ENCODE measurements at places on chromosomes 12 and 14.

DNA sequence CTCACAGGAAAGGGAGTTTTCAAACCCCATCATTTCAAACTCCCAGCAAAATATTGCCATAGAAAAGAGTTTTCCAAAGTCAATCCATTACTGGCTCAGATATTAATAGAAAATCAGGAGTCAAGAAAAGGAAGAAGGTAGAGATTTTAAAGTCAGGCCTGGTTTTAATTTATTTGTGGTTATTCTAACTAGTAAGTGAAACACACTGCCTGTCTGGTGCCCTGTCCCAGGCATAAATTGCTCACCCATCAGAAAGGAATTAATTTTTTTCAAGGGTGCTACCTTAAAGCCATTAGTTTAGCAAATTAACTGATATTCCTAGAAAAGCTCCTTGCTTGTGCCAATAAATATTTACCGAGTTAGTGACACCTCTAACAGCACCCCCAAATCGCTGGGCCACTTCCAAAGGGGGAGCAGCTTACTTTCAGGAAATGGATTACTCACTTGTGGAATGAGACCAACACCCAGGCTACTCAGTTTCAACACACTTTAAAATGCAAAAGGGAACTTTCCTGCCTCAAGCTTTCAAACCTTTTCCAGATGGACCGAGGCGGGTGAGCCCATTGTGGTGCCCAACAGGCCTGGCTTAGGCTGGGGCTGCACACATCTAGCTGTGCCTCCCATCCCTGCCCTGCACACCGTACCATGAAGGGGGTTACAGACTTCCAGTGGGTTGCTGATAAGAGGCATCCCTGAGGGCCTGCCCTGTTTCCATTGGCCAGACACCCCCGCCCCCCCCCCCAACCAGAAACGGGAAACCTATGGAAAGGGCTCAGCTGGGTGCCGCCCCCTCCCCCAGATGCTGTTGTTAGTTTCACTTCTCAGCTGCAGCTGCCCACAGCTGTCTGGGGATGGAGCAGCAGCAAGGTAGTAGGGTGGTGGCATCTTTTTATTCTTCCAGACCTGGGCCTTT is 117.2 kb downstream of the SAMD4A start:
- DNase-seq: no peak

DNA sequence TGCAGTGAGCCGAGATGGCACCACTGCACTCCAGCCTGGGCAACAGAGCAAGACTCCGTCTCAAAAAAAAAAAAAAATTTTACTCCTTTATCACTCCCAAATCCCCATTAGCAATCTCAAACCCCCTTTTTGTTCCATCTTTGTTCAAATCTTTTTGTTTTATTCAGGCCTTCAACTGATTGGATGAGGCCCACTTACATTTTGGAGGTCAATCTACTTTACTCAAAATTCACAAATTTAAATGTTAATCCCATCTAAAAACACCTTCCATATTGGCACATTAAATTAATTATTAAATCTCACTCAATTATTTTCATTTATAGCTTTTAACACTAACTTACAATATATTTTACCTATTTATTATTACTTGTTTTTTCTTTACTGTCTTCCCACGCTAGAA is 27.0 kb upstream of the TXNRD1 start:
- DNase-seq: no peak

DNA sequence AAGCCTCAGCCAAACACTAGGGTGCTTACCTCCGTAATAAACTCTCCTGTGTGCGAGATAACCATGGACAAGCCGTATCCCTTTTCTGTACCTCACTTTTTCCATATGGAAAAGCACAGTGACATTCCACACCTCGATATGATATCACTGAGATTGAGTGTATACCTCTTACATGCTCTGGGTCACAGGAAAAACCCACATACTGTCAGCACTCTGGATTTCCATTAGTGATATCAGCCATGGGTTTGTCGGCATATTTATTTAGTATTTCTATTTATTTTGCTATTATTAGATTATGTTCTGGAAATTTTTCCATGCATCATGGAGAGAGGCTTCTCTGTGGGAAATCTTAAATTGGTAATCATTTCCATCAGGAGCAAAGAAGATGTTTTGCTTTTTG is 28.0 kb upstream of the DAAM1 start:
- DNase-seq: no peak

- DNase-seq: no peak
Observed at GRCh38 chr12:3261782-3262359, 184.7 kb downstream of the TSPAN9 start.

GRCh38 chr12:14910090-14910915 is 24.6 kb upstream of the MGP start:
- DNase-seq: peak; percentile 44

DNA sequence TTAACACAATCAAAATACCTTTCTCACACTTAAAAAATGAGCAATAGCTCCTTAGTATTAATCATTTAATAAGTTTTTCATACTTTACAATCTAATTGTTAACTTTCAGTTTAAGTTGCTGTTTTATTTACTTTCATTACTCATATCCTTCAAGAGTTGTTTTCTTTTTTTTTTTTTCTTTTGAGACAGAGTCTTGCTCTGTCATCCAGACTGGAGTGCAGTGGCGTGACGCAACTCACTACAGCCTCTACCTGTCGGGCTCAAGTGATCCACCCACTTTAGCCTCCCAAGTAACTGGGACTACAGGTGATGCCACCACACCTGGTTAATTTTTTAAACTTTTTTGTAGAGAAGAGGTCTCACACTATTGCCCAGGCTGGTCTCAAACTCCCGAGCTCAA is 16.1 kb downstream of the ZBTB1 start:
- DNase-seq: no peak

DNA sequence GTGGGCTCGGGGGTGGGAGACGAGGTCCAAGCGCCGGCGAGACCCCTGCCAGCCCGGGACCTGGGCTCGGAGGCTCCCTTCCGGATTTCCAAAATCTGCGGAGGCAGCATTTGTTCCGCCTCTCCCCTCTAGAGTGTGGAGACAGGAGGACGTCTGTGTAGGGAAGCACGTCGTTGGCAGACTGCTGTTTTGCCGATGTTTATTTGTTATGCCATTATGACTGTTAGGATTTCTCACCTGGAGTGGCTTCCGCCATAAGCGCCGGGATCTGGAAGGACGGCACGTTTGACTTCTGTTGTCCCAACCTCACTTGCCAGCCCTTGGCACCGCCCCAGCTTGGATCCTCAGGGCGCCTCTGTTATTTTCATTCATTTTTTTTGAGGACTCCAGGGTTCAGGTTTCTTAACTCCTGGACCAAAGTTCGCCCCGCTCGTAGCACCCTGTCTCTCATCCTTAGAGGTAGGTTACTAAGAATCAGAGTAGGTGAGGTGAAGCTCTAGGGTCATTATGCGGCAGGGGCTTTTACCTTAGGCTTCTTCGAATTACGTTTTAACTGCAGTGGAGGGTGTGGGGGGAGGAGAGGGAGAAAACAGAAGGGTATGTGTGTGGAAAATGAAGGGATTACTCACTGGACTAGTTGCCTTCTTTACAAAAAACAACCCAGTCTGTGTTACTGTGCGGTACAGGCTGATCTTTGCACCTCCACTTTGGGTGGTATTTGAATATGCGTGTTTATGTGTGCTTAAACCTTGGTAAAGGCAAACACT is 547 bp upstream of the PYGL start:
- no peak for DNase-seq
